ENCODE measurements at places on chromosomes 13 and 19.
A peak's percentile ranks its signal among the peaks of the same experiment; 100 is the strongest.

GRCh38 chr13:48828962-48829411 is 146.7 kb upstream of the FNDC3A start:
- DNase-seq, result no peak

- DNase-seq, result no peak
Measured at GRCh38 chr19:33998739-33999345, 173.5 kb upstream of the LSM14A start.

DNA sequence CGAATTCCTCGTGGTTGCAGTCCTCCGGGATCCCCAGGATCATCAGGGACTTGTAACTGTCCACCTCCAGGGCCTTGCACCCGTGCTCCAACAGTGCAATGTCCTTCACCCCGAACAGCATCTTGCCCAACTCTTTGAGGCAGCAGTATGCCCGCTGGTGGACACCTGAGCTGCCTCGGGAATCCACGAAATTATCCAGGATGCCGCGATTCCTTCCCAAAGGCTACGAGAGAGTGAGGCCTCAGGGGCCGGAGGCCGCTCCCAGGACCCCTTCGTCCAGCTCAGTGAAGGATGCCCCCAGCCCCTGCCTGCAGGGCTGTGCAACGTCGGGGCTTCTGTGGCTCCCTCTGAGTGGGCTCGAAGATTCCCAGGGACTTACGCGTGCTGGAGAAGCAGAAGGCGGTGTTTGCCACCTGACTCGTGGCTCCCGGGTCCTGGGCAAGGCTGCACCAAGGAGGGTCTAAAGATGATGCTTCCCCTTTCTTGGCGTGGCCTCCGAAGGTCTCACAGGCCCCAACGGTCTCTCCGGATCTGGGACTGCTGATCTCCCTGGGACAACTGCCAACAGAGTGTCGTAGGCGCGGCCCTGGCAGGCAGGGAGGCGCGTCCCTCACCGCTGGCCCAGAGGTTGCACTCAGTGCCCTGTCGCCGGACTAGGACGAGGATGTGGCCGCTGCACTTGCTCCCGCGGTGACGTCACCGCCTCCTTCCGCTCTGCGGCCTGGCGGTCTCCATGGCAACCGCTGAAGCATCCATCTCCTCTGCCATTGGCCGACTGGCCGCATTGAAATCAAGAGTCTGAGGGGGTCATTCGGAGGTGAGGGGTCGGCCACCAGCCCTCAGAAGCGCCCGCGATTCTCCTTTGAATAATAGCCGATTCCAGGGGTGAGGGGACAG is at the start of gene PNMA8C:
Gene PNMA8C, minus strand, starts transcription at position 698 of the 897 bp plus-strand sequence. Its CDS starts 577 bp downstream, at position 121.
- DNase-seq, result peak; percentile 54

GRCh38 chr19:10780368-10780767 is 55.6 kb downstream of the TMED1 start:
- no peak for DNase-seq

DNA sequence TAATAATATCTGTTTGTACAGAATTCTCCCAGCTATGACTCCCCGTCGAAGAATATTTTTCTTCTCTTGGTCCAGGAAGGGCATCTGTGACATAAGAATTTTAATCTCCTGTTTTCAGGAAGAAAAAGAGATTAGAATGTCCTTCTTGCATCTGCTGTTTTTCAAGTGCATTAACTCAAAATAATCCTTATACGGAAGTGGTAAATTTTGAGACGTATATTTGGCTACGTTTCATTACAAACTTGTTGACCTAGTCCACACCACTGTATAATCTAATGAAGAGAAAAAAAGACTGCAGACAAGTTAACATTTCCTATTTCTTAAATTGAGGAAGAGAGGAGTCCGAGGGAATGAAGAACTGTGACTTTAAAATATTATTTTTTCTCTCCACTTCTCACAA is 959.9 kb downstream of the DIAPH3 start:
- no peak for DNase-seq

GRCh38 chr13:43270130-43270830 is 246.9 kb downstream of the DNAJC15 start:
- DNase-seq, result no peak

DNA sequence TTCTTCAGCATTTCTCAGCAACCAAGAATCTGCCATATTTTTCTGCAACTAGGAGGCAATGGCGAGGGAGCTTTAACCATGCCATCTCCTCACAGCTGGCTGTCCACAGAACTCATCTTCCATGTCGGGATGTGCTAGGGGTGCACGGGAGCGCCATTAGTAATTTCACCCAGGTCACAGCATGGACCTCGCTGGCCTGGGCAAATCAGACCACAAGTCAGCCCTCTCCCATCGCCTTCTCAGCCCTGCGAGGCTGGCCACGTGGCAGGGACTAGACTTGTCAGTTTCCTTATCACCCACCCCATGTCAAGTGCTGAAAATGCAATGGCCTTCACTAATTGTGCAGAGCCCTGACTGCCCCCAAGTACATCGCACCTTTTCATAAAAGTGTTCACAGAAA is 15.7 kb downstream of the COL4A1 start:
- DNase-seq, result no peak

- DNase-seq, result no peak
Measured at GRCh38 chr19:47099576-47100050, 14.0 kb downstream of the ZC3H4 start.

- no peak for DNase-seq
Measured at GRCh38 chr13:70795484-70795883, 687.2 kb upstream of the KLHL1 start.

GRCh38 chr19:46761418-46761831 is 15.2 kb upstream of the STRN4 start:
- DNase-seq, result no peak

DNA sequence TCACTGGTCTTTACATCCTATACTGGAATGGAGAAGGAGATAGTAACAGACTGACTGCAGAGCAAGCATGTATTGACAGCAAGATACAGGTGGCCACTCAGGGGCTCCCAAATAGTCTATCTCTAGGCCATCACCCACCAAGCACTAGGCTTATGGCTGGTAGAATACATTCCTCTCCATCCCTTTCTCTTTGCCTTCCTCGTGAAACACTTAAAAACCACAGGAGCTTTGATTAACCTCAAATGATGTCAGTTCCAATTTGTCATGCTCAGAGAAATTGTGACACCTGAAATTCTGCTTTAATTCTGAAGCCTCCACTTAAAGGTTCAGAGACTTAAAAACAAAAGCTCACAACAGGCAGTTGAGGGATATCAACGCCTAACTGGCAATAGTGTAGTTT is 17.2 kb downstream of the ENOX1 start:
- DNase-seq, result no peak

GRCh38 chr13:100852146-100852545 is 177.6 kb upstream of the TMTC4 start:
- no peak for DNase-seq

GRCh38 chr13:48563626-48564025 is 30.7 kb upstream of the RCBTB2 start:
- DNase-seq, result no peak

DNA sequence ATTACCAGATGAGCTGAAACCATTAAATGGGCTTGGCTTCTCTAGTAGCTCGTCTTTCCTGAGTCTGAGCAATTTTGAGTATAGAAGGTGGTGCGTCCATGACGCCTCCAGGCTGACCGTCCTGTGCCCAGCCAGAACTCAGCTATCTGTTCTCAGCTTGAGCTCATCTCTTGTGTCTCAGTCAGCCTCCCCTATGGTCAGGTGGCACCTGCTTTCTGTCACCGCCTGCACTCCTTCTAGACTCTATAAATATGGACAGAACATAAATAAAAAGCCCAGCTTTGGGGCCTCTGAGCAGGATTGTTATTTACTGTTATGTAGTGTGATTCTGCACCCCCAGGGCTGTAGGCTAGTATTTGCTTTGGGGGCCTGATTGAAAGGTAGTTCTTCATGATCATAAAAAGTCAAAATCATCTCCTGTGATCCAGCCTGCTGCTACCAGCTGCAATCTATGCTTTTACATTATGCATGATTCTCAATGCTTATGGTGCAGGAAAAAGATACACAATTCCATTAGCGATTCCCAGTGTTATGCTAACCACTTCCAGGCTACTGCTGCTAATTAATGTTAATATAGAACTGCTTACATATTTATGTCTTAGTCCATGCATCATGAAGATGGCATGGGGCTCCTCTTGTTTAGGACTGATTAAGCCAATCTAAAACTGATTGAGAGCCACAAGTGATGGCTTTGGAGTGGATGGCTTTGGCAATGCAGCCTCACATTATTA is 72.5 kb upstream of the TMTC4 start:
- no peak for DNase-seq

- DNase-seq, result peak; percentile 30
Measured at GRCh38 chr19:18541258-18541991, 1.9 kb downstream of the FKBP8 start.

DNA sequence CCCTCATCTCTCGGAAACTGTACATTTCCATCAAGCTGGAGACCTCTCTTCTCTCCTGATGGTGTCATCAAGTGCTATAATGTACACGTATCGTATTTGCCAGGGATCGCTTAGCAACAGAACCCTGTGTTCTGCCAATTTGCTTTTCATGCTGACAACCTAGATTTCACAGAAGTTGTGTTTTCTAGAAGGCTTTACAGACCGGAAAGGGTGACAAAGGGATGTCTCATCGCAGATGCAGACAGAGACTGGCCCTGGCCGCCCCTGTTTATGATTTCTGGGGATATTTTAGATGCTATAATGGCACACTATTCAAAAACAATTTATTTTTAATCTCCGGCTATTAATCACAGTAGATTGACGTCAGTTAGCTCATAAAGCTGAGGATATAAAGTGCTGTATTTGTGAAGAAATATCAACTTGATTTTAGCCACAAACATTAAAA is 291.4 kb downstream of the IRS2 start:
- no peak for DNase-seq

DNA sequence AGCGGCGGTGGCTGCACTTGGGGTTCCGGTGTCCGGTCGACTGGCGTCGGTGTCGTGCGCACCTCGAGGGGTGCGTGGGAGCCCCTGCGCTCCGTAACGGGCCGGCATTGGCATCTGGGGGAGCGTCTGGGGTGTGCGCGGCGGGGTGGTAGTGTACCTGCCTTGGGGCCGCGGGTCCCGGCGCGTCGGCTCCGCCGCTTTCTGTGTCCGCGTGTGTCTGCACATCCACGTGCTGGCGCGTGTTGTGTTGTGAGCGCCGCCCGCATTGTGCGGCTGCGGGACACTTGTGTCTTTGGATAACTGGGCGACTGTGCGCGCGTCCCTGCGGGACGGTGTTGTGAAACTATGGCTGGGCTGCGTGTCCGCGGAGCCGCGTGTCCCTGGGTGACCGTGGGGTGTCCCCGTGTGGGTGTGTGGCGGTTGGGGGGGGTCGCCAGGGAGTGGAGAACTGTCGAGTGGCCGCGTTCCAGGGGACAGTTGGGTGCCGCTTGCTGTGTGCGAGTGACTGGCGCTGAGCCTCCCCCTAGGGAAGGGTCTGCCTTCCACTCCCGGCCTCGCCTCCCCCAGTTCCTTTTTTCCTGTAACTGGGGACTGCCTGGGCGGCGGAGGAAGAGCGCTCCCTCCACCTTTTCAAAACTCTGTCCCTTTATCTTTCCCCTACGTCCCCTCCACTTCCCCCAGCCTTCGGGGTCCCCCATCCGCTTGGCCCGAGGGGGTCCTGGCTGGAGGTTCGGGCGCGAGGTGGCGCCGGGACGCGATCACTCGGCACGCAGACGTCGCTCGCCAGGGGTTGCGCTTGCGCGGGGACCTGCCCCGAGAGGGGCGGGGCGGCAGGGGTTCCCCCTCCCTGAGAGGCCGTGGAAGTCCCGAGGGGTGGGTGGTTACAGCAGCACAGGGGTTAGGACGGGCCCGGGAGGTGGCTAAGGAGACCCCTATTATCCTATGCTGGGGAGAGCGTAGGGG is 5.7 kb upstream of the NFIC start:
- peak; percentile 74 for DNase-seq

GRCh38 chr13:46605825-46606554 is 53.0 kb downstream of the LRCH1 start:
- DNase-seq, result peak; percentile 12

DNA sequence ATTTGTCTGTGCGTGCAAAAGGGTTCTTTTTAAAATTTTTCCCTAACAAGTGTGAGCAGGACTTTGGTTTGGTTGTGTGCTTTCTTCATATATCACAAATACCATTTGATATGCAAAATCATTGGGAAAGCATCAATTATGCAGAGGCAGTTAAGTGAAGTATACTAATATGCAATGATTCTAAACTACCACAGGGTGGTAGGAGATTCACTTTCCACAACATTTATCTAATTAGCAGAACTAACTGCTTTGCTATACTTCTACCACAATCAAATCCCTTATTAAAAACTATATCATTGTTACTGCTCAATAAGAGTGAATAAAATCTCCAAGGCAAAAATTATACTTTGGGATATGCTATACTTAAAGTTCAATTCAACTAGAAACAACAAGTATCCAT is 2738.9 kb upstream of the PCDH20 start:
- DNase-seq, result no peak

DNA sequence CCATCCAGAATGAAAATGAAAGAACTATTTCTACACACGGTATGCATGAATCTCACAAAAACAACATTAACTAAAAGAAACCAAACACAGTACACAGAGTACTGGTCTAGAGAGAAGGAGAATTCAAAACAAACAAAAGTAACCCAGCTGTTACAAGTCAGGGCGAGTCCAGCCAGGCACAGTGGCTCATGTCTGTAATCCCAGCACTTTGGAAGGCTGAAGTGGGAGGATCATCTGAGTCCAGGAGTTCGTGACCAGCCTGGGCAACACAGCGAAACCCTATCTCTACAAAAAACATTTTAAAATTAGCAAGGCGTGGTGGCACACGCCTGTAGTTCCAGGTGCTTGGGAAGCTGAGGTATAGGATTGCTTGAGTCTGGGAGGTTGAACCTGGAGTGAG is 1.7 kb upstream of the PSMC4 start:
- no peak for DNase-seq

DNA sequence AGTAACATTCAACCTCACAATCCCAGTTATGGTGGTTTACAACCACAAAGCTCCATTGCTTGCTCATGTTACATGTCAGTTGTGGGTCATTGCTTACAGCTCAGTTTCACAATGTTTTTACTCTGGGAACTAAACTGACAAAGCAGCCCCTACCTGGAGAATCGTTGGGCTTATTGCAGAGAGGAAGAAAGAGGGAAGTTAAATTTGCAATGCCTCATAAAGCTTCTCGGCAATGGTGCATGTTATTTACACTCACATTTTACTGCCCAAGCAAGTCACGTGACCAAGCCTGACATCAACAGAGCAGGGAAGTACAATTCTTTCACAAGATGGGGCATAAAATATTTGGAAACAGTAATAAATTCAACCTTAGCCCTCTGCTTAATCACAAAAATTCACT is 441.6 kb downstream of the TDRD3 start:
- DNase-seq, result no peak

- DNase-seq, result no peak
Measured at GRCh38 chr19:6378486-6378885, 2.8 kb upstream of the PSPN start.

- no peak for DNase-seq
Measured at GRCh38 chr19:23415561-23416191, 20.4 kb upstream of the ZNF91 start.
